CD4-positive, alpha-beta T cell treated with Interleukin-1 beta for 1 hour (primary cell): ENCODE measurements at places on chromosomes 16 and 17.

DNA sequence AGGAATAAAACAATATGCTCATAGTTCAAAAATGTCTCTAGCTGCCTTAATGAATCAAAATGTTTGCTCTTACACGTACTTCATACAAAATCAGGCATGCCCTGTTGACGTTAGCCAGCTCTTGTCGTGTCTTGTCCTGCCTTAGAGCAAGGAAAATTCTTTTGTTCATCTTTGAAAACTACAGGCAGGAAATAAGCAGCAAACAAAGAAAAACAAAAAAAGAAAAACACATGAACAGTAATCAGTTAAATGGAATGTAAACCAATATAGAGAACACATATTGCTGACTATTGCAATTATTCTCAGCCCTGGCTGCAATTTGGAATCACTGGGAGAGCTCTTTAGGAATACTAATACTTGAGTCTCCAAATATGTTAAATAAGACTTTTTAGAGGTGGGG lies 1.7 kb downstream of the CAPNS2 start:
- DNase-seq: no peak

GRCh38 chr16:7910116-7910515 lies 577.5 kb downstream of the RBFOX1 start:
- no peak for DNase-seq

DNA sequence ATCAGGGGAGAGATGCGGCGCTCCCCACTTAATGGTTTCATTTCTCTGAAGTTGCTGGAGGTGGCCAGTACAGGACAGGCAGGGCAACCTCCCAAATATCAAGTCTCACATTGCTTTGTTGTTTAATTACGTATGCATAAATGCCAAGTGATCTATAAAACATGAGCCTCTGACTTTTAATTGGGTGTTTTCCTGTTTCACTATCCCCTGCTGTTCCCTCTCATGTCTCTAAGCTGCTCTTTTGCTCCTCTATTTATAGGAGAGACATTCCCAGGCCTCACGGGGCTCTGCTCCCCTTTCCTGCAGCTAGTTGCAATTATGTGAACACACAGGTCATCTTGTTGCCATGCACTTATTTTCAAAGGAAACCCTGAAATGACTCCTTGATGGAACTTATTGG lies 1173.5 kb upstream of the GOT2 start:
- DNase-seq: no peak

DNA sequence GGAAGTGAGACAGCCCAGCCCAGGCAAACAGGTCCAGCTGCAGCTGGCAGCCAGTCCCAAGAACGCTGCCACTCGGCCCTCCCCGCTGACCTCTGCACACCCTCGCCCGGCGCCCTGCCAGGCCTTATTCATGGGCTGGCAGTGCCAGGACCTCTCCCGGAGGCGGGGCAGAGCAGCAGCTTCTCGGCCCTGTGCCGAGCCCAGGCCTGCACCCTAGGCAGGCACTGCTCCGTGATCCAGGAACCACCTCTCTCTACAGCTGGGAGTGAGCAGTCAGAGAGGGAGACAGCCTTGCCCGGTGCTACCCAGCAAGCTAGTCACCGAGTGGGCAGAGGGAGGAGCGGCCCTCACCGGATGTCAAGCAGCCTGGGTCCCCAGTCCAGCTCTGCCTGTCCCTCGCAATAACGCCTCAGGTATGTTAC lies 79.9 kb upstream of the CBX4 start:
- DNase-seq: no peak

DNA sequence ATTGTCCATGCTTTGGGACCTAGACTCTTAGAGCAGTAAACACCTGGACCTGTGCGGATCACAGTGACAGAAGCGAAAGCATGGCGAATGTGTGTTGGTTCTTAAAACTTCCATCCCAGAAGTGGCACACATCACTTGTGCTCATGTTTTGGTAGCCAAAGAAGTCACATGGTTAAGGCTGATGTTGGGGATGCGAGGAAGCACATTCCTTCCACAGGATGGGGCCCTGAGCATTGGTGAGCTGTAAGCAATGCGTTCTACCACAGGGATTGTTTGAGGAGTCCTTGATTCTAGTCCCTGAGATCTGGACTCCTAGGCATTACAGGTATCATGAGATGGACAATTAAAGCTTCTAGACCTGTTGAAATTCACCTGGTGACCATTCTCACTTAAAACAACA lies 375.9 kb downstream of the UTP18 start:
- no peak for DNase-seq

DNA sequence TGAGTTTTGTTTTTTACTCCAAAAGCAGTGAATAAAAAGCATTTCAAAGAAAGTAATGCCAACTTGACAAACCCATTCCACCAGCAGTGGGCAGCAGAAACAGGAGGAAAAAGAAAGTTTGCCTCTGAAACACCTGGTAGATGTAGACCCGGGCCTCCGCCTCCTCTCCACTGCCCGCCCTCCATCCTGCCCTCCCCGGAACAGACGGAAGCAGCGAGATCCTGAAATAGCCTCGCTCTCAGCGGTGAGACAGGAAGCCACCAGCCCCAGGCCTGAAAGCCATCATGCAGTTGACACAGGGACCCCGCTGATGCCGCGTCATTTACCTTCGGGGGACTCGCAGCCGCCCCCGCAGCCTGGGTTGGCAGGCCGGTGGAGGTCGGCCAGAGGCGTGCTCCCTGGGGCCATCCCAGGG lies 67.8 kb downstream of the C16orf78 start:
- DNase-seq: peak; percentile 79

DNA sequence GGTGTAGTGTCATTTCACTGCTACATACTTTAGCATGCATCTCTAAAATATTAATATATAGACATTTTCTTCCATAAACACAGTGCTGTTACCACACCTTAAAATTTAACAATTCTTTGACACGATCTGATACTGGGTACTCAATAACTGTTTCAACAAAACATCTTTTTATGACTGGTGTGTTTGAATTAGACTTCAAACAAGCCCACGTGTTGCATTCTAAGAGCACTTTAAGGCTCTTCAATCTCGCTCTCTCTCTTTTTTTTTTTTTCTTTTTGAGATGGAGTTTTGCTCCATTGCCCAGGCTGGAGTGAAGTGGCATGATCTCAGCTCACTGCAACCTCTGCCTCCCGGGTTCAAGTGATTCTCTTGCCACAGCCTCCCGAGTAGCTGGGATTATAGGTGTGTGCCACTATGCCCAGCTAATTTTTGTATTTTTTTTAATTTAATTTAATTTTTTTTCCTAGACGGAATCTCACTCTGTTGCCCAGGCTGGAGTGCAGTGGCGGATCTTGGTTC lies 15.8 kb upstream of the SLC46A1 start:
- no peak for DNase-seq

DNA sequence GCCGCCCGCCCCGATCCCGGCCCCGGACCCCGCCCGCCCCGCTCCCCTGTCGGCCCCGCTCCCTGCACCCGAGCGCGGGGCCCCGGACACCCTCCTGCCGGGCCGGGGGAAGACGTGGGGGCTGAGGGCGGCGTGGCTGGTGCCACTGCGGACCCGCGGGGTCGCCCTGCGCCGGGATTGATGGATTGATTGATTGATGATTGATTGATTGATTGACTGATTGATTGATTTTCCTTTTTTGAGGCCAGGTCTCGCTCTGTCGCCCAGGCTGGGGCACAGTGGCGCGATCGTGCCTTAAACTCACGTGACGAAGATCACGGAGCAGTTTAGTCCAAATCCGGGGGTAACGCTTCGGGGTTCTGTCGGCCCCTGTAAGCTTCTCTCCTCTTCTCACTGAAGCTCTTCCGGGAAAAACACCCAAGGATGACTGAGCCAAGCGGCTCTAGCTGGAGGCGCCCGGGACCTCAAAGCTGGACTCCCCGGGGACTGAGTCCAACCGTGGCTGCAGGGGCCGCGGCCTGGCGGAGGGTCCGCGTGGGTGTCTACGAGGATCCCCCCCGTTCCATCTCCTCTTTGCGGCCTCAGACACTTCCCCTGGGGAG lies 40.2 kb upstream of the BHLHA9 start:
- DNase-seq: no peak

GRCh38 chr17:42573095-42573494 lies 4.4 kb downstream of the PSMC3IP start:
- DNase-seq: no peak

- DNase-seq: no peak
Measured at GRCh38 chr17:69870091-69870530, 204.9 kb upstream of the KCNJ16 start.

- no peak for DNase-seq
Measured at GRCh38 chr16:56931271-56931891, 561 bp upstream of the HERPUD1 start.

DNA sequence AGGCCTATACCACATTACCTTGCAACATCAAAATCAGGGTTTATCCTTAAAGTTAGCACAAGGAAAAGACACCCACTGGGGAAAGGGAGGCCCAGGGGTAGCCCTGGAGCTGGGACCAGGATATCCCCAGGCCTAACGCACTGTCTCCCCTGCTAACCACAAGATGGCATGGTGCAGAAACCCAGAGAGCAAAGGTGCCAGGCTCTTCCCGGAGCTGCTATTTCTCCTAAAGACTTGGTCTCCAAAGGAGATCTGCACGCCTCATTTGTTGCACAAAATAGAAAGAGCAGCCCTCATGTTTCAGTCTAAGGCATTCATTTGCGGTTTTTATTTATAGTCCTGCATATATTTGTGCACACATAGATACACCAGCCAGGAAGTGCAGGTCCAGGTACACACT lies 408.6 kb downstream of the SOX9 start:
- DNase-seq: no peak

GRCh38 chr16:563072-563644 lies 3.0 kb downstream of the PRR35 start:
- no peak for DNase-seq

GRCh38 chr16:46759309-46759708 lies 11.2 kb upstream of the MYLK3 start:
- DNase-seq: no peak

DNA sequence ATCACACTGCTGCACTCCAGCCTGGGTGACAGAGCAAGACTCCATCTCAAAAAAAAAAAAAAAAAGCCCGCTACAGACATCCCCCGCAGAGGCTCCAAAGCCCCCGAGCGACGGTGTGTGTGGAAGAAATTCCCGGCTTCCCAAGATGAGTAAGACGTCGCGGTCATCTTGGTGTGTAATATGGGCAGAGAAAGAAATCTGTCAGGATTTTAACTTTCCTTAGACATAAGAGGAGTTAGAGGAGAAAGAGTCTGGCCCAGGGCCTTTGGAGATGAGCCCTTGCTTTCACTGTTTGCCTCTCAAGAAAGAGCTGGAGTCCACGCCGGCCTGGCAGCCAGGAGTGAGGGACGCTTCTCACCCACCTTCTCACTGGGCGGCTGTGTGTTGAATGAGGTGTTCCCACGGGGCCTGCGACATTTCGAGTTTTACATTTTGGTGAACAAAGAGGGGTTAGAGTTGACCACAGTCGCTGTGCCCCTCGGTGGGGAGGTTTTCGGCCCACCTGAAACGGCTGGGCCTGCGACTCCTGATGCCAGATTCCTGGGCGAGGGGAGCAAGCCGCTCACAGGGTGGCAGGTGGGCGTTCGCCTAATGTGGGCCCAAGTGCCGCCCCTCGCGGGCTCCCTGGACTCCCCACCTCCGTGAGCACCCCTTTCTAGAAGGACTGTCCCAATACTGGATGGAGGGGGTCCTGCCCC lies 17.9 kb downstream of the C1QTNF1 start:
- DNase-seq: no peak

DNA sequence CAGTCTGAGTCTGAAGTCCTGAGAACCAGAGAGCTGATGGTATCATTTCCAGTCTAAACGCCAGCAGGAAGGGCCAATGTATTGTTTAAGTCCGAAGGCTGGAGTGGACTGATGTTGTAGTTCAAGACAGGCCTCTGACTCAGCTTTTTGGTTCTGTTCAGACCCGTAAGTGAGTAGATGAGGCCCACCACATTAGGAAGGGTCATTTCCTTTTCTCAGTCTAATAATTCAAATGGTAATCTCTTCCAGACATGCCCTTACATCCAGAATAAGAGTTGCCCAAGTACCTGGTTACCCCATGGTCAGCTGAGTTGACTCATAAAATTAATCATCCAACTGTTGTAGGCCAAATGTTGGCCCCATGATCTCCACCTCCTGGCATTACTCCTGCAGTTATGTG lies 442.6 kb upstream of the HSBP1 start:
- DNase-seq: no peak

- no peak for DNase-seq
Measured at GRCh38 chr17:79661292-79662041, 50.6 kb upstream of the RBFOX3 start.

- DNase-seq: no peak
Measured at GRCh38 chr16:85176541-85177447, 64.5 kb upstream of the CIBAR2 start.

DNA sequence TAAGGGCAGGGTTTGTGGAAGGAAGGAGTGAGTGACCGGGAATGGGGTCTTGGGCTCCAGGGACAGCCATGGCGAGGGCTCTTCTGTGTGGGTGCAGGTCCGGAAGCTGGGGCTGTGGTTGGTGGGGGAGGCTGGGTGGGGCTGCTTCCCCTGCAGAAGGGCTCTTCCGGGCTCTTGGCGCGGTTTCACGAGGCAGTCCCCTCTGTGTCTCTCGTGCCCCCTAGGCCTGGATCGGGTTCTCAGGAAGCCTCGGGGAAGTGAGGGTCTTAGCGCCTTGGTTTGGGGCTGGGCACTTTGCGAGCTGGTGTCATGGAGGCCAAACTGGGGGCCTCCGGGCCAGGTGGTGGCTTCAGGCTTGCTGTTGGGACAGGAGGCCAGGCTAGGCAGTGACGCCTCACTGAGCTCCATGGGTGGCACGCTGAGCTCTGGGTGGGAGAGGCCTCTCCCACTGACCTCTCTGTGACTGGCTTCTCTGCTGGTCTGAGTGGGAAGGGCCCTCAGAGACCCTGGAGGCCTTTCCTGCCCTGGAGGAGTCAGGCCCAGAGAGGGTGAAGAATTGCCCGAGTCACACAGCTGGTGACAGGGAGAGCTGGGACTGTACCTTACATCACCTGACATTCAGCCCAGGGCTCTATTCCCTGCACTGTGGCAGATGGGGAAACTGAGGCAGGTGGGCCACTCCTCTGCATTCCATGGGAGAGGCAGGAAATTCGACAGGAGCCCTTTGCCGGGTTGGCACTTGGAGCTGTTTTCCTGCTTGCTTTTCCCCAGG lies 8.2 kb downstream of the ADCY7 start:
- peak; percentile 59 for DNase-seq

- DNase-seq: no peak
Measured at GRCh38 chr17:41705271-41705991, 6.7 kb upstream of the GAST start.

DNA sequence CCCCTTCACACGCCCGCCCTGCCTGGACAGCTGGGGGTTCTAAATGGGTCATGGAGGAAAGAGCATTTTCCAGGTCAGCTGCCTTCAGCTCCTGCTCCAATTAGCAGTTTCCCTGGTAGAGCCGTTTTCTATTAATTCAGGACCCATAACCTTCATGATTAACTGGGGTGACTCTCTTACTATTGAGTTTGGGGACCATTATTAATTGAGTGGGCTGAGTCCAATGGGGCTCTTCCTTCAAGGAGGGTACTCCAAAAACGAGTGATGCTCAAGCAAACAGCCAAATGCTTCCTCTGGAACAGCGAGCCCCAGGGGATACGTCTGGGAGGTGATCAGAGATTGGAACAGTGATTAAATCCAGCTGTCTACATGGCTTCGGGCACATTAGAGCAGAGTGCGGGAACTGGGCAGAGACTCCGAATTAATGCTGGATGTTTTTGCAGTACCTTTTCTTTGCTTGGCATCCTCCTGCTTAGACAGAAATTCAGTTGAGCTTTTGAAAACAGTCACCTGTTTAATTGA lies 68.1 kb upstream of the CACNG3 start:
- no peak for DNase-seq

- DNase-seq: peak; percentile 83
Measured at GRCh38 chr17:82297280-82297713, 20.1 kb downstream of the CD7 start.
